ENCODE measurements at places on chromosomes 1 and 21. TPM values are rescaled to one million over a fixed set of nuclear protein-coding genes. Genes with fewer than 3 reads are reported as not detected.

RGS8 gene
- total RNA-seq, result not detected

PALMD gene
- 13.6 TPM for total RNA-seq

TMEM240 gene
- 0.23 TPM for total RNA-seq

NPR1 gene
- total RNA-seq, result not detected

GIPC2 gene
- total RNA-seq, result 0.09 TPM

HFM1 gene
- total RNA-seq, result 0.07 TPM

APP gene
- total RNA-seq, result 388 TPM

TENT5C gene
- total RNA-seq, result 0.19 TPM

CADM3 gene
- total RNA-seq, result not detected

DNAH14 gene
- total RNA-seq, result 7.0 TPM

GUCA2A gene
- total RNA-seq, result not detected

S100A8 gene
- total RNA-seq, result 1,254 TPM

LCE3D gene
- total RNA-seq, result not detected

HPCAL4 gene
- not detected for total RNA-seq

GBP7 gene
- not detected for total RNA-seq

GJB4 gene
- 18.1 TPM for total RNA-seq

HSPB7 gene
- not detected for total RNA-seq

TRIM46 gene
- total RNA-seq, result 1.8 TPM

LCE1E gene
- total RNA-seq, result 0.37 TPM

DNAI4 gene
- 1.9 TPM for total RNA-seq

FAM72C gene
- total RNA-seq, result 2.9 TPM

P3R3URF gene
- not detected for total RNA-seq

TSHB gene
- total RNA-seq, result not detected

LAX1 gene
- total RNA-seq, result not detected

NEXN gene
- 1.1 TPM for total RNA-seq

UMODL1 gene
- not detected for total RNA-seq

ITPKB gene
- total RNA-seq, result 6.6 TPM

CFAP74 gene
- not detected for total RNA-seq

CD1D gene
- total RNA-seq, result 2.0 TPM

IQCC gene
- 3.5 TPM for total RNA-seq

NEK2 gene
- 19.6 TPM for total RNA-seq

TMPRSS15 gene
- not detected for total RNA-seq

ABCA4 gene
- total RNA-seq, result 0.42 TPM

NOS1AP gene
- 0.07 TPM for total RNA-seq

LCE6A gene
- not detected for total RNA-seq

SLC35F3 gene
- 0.56 TPM for total RNA-seq

C2CD4D gene
- total RNA-seq, result not detected

TLR5 gene
- total RNA-seq, result 2.1 TPM

KCNE2 gene
- total RNA-seq, result not detected

KCNAB2 gene
- 2.0 TPM for total RNA-seq

PPIAL4G gene
- not detected for total RNA-seq

MATN1 gene
- total RNA-seq, result not detected

SPRR1B gene
- 2,304 TPM for total RNA-seq

GBP1 gene
- total RNA-seq, result 9.0 TPM

ZNF436 gene
- 23.6 TPM for total RNA-seq

TRIM17 gene
- total RNA-seq, result 4.0 TPM

CHI3L1 gene
- 0.09 TPM for total RNA-seq

Measured in airway epithelial cell (primary cell).